H9 (cell line): ENCODE measurements at places on chromosomes 1 and 21. TPM values are rescaled to one million over a fixed set of nuclear protein-coding genes. Genes with fewer than 3 reads are reported as not detected.

GRCh38 chr21:26766826-26767325 lies 78.3 kb downstream of the ADAMTS1 start:
- H3K4me3 ChIP-seq = no peak overlapping the region
- no peak for DNase-seq
- no peak overlapping the region for H3K27ac ChIP-seq
- no peaks in the 10 kb centered on the region for H3K36me3 ChIP-seq
- H3K4me1 ChIP-seq = no peaks in the 10 kb centered on the region

Gene NSL1
- total RNA-seq = 48.3 and 49.3 TPM in 2 replicates

Gene GREM2
- total RNA-seq = not detected in 2 replicates

GRCh38 chr1:210214573-210215409 lies 17.8 kb upstream of the SERTAD4 start:
- H3K27me3 ChIP-seq = no peaks in the 10 kb centered on the region
- no peak for DNase-seq
- H3K27ac ChIP-seq = no peak overlapping the region
- no peak overlapping the region for H3K4me3 ChIP-seq

DNA sequence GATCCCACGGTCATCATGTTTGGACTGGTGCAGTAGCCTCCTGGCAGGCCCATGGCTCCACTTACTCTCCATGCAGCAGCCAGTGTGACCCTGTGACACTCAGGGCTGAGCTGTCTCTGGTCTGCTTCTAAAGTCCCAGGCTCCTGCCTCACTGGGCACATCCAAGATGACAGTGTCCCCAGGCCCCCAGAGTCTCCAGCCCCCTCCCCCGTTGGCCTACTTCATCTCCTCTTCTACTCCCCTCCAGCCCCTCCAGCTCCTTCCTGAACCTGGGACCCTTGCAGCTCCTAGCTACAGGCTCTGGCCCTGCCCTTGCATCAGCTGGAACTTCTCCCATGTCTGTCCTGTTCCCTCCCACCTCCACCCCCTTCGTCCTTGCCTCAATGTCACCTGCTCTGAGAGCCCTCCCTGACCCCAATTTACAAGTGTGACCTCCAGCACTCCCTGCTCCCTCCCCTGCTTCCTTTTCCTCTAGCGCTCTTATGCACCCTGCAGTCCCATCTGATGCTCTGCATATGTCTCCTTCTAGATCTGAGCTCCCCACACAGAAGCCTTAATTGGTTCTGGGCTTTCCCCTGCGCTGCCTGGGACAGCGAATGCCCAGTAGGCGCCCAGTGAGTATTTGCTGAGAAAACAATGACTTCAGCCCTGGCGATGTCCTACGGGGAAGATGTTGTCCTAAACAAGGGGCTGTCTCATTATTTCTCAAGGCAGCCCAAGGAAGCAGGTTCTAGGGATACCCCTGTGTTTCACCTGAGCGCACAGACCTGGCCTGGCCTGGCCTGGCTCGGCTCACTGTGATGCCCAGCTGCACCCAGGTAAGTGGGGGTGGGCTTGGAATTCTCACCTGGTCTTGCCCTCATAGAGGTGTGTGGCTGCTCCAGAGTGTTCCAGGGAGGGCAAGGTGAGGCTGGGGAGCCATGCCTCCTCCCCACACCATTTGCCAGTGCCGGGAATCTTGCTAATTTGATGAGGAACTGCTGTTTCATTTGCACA lies 600.6 kb downstream of the PTPRU start:
- no peaks in the 10 kb centered on the region for H3K27me3 ChIP-seq
- no peaks in the 10 kb centered on the region for H3K4me1 ChIP-seq
- no peak overlapping the region for H3K27ac ChIP-seq
